Tibial nerve (tissue), 4 donors: ENCODE measurements at places on chromosomes 7 and 10. TPM values are rescaled to one million over a fixed set of nuclear protein-coding genes. Genes with fewer than 3 reads are reported as not detected.

MYL10 gene
- total RNA-seq = not detected

DNA sequence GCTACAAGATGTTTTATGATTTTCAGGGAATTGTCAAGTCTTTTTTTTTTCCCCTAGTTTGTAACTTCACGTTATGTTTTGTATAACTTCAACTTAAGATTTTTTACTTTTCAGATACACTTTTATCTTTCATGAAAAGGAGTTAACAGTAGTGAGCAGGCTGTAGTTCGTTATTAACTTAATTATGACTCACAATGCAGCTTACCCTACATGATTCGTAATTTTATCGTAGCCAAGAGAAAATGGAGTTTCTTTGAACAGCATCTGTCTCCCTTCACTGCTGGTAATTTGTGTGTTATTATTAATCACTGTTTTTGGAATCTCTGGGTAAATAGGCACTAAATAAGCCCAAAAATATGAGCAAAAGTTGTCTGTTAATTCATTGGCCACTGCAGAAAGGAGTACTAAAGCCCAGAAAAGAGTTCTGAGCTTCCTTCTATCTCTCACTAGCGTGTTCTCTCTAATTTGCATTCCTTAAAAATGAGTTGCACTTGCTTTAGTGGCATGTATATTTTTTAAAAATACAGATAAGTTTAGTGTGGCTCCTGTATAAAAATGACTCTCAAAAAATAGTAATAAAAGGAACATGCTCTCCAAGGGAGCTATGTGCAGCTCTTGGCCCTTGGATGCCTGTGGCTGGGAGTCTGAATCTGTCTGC, 36.1 kb downstream of the RALA start:
- DNase-seq = no peak

- no peak for DNase-seq
Measured at GRCh38 chr7:102258749-102259107, 27.9 kb upstream of the SH2B2 start.

GRCh38 chr7:6057316-6058129, 26.3 kb downstream of the ANKRD61 start:
- no peak for DNase-seq

DNA sequence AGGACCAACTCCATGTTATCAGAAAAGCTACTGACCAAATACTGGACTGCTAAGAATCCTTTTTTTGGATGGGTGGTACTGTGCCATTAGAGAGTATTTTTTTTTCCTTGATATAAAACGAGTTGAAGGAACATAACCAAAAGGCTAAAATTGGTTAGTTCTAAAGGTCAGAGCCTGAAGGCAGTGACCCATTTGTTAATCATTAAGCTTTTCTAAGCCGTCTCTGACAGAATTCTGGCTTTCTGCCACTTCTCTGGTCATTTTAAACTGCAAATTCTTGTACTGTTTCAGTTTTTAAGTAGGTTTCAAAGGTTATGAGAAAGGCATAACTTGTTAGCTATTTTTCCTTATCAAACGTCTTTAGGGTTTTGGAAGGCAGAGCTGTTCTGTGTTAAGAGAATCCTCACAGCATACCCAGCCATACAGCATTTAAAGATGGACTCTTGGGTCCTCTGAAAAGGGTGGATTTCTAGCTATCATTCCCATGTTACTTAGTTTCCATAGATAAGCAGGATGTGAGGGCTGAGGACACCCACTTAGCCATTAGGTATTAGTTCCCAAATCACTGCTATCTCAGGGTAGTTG, 196.8 kb downstream of the RNLS start:
- no peak for DNase-seq
